NCI-H526 treated with DMSO at 0.1 percent for 48 hours (cell line): ENCODE measurements at places on chromosomes 6 and 20.

GRCh38 chr6:40996591-40997233 is 42.3 kb downstream of the UNC5CL start:
- peak; percentile 64 for DNase-seq

DNA sequence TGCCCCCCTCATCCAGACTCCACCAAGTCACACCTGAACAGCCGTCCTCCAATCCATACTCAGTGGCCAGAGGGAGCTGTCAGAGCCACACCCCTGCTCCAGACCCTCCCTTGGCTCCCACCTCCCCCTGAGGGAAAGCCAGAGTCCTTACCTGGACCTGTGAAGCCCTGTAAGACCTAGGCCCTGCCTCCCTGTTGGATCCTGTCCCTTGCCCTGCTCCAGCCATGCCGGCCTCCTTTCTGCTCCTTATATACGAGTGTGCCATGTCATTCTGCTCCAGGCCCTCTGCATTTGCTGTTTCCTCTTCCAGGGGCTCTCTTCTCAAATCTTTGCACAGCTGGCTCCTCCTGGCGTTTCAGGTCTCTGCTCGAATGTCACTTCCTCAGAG is 100.3 kb upstream of the MYL9 start:
- DNase-seq, result no peak

- DNase-seq, result no peak
Measured at GRCh38 chr6:16583144-16583762, 178.0 kb downstream of the ATXN1 start.

DNA sequence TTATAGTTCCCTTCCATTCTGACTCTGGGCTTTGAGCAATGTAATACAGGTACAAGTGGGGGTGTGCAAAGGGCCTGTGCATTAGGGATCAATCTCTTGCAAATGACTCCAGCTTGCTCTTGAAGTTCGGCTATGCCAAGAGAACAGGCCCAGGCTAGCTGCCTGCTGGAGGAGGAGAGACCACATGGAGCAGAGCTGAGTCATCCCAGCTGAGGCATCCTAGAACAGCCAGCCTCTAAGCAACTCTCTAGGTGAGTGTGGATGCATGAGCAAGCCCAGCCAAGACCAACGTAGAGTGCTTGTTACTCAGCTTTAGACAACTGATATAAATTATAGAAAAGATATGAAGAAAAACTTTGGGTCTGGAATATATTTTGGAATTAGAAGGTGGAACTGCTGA is 47.6 kb upstream of the RBM24 start:
- DNase-seq, result no peak

- DNase-seq, result no peak
Measured at GRCh38 chr20:56439771-56440291, 27.8 kb downstream of the CASS4 start.

- no peak for DNase-seq
Measured at GRCh38 chr6:39296745-39297640, 17.2 kb downstream of the KCNK17 start.

DNA sequence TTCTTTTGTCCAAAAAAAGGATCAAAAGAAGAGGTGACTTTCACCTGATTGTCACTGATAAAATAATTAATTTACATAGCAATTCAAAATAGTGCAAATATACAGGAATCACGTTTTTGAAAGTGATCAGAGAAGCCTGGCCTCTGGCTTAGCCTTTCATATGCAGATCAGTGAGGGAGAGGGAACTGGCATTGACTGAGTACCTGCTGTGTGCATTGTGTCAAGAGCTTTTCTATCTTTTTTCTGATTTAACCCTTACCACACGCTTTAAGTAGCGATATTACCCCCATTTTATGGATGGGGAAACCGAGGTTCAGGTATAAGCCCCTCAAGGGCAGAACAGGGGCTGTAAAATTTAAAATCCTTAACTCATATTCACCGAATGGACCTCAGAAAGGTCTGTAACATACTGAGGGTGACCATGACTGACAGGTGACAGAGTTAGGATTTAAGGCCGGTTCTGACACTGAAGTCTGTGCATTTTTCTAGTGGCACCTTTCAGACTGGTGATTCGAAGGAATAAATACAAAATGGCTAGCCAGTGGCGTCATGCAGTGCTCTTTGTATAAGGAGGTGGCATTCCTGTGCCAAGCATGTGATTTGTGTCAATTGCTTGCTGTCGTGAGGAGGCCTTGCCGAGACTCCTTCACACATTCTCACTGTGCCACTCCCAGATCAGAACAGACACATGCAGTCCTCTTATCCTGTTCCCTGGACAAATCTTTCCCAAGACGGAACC is 310.2 kb downstream of the TSHZ2 start:
- DNase-seq, result no peak

GRCh38 chr20:47667531-47668312 is 117.6 kb downstream of the SULF2 start:
- DNase-seq, result no peak

DNA sequence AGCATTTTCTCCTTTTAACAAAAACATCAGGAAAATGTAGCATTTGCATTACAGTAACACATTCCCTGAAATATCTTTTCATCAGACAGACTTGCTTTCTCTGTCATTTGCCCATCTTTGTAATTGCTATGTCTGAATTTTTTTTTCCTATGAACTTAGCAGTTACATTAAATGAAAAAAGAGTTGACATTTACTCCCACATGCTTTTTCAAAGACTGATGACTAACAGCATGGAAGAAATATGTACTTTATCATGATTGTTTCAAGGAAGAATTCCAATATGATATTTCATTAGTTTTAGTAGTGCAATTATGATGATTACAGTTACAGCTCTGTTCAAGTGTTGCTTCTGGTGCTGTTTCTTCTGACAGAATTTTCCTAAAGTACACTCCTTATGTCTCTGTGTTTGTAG is 864.5 kb upstream of the MAN1A1 start:
- no peak for DNase-seq

GRCh38 chr20:42957704-42958095 is 232.0 kb downstream of the PTPRT start:
- no peak for DNase-seq

DNA sequence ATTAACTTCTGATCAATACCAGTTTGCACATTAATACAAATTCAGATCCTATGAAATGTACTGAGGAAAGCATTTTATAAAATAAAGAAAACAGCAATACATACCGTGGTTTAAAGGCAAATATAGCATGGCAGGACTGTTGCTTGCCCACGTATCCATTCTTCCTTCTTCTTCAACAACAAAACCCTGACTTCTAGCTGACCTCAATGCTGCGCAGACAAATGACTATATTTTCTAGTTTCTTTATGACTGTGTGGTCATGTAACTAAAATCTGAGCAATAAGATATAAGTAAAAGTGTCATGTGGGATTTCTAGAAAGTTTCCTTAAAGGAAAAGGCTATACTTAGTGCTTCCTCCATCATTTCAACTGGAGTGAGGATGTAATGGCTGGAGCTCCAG is 85.0 kb downstream of the CDC40 start:
- DNase-seq, result no peak

DNA sequence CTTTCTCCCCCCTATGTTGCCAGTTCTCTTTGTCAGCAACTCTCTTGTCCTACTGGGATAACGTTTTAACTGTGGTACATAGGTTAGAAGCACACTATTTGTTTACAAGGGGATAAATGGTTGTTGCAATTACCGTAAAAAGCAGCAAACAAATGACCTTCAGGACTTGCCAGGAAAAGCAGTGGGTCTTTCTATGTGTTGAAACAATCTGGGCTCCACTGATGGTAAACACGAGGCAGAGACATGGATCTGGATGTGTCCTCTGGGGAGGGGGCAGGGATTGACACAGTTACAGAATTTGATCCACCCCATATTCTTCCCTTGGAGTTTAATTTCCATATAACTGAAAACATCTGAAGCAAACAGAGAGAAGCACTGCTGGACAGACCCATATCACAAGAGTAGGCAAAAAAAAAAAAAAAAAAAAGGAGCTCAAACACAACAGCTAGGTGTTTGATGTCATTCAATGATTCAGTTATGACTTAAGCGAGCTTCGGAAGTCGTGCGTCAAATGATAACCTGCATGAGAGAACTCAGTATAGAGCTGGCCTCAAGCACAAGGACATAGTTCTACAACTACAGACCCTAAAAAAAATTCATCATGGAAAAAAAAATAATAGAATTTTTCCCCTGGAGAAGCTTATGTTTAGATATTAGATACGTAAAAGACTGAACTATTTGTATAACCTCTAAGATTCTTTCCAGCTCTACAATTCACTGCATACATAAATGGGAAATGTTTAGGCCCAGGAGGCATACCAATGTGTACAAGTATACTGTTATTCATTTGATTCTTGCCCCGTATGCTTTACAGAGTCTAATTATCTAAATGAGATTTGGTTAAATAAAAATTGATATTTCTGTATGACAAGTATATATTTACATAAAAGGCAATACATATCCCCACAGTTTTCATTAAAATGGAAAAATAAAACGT is 127.7 kb downstream of the ALDH8A1 start:
- no peak for DNase-seq

- peak; percentile 32 for DNase-seq
Measured at GRCh38 chr6:16572943-16573342, 188.3 kb downstream of the ATXN1 start.

DNA sequence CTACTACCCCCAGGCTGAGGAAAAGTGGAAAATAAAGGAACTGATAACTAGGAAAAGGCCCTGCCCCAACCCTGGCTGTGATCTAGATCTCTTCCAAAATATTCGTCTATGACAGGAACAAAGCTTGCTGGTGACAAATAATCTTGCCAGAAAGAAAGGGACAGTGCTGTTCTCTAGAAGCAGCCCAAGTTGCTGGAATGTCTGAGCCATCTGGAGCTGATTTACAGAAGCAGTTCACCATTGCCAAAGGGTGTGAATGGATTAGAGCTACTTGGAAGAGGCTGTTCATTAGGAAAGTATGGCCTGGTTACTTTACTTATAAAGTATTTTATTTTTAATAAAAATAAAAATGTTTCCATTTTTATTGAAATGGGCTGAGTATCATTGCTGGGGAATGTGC is 146.3 kb downstream of the EPM2A start:
- no peak for DNase-seq

- no peak for DNase-seq
Measured at GRCh38 chr20:8152183-8152582, 20.1 kb downstream of the PLCB1 start.

DNA sequence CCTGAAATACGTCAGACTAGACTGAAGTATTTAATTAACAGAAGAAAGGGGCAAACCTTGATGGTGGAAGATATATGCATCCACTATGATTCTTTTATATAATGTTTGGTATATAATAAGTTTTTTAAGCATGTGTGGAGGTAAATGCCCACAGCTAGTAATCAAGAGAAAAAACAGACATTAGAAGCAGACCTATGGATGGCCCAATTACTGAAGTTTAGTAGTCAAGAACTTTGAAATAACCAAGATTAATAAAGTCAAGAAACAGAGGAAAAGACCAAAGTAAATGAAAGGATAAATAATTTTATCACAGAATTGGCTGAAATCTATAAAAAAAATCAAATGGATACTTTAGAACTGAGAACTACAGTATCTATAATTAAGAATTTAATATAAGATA is 15.3 kb downstream of the TTI1 start:
- no peak for DNase-seq

- DNase-seq, result no peak
Measured at GRCh38 chr20:47406849-47407682, 50.6 kb upstream of the ZMYND8 start.

- no peak for DNase-seq
Measured at GRCh38 chr6:71478834-71479541, 190.4 kb downstream of the OGFRL1 start.

DNA sequence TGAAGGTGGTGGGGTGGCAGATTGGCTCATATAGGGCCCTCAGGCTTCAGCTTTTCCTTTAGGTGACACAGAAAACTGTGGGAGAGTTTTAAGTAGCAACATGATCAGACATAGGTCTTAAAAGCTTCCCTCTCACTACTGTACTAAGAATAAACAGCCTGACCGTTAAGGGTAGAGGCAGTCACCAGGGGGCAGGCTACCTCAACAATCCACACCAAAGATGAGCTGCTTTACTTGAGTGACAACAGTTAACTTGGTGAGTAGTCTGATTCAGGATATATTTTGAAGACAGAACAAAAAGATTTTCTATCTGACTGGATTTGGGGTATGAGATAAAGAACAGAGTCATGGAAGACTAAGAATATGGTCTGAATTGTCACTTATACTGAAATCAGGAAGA is 193.1 kb upstream of the SHLD1 start:
- no peak for DNase-seq

DNA sequence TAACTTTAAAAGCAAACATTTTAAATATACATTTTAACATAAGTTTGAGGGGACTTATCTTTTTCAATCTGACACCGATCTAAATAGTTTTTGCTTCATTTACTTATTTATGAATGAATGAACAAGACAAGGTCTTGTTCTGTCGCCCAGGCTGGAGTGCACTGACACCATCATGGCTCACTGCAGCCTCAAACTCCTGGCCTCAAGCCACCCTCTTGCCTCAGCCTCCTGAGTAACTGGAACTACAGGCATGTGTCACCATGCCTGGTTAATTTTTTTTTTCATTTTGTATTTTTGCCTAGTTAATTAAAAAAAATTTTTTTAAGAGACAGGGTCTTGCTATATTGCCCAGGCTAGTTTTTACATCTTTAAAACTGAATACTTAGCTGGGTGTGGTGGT is 25.4 kb downstream of the FBXO9 start:
- no peak for DNase-seq

- DNase-seq, result no peak
Measured at GRCh38 chr6:71510856-71511255, 222.2 kb downstream of the OGFRL1 start.

- no peak for DNase-seq
Measured at GRCh38 chr6:132952986-132953385, 138.6 kb downstream of the RPS12 start.

GRCh38 chr6:167092672-167093339 is 30.1 kb upstream of the CCR6 start:
- DNase-seq, result no peak

DNA sequence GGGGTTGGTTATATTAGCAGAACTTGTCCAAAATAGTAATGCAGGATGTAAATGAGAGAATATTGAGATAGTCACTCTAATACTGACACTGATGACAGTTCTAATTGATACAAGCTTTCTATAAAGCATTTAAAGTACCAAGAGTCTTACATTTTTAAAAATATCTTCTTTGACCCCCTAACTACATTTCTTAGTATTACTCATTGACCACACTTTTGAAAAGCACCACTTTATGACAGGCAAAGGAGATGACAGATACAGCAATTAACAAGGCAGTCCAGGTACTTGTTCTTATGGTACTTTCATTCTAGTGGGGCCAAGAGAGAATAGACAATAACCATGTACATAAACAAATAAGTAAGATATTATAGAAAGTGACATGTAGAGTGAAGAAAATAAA is 139.4 kb upstream of the EYA4 start:
- no peak for DNase-seq

DNA sequence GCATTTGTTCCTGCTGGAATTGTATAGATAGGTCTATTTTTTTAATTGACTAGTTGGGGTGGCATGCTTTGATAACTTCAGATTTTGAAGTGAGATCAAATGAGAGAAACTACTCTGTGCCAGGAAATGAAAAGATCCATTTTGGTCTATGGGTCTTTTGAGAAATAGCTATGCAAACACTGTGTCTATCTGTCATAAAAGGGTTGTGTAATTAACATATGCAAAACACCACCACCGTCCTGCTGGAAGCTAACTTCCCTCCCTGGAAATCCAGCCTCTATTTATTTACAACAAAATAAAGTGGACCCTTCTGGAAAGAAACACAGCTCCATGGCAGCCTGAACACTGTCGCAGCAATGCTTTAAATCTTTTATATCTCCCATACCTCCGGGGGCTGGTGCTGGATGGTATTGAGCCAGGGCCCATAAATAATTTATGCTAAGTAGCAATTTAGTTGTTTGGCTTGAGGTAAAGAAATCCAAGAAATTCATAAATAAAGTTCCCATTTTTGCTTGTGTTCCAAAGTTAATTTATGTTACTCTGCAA is 244.2 kb upstream of the POU3F2 start:
- peak; percentile 67 for DNase-seq

- no peak for DNase-seq
Measured at GRCh38 chr6:159533016-159533415, 160.0 kb downstream of the SOD2 start.
